ENCODE measurements at places on chromosomes 11 and 22.

GRCh38 chr11:130891326-130891725, 25.0 kb downstream of the SNX19 start:
- H3K36me3 ChIP-seq = peaks cover 85% of the 10 kb centered on the region
- no peak overlapping the region for H3K27ac ChIP-seq
- no peaks in the 10 kb centered on the region for H3K4me1 ChIP-seq
- H3K4me3 ChIP-seq = no peak overlapping the region
- no peak for DNase-seq

GRCh38 chr22:36349726-36350125, 38.0 kb downstream of the MYH9 start:
- peak overlapping the region; percentile 60 for H3K27ac ChIP-seq
- H3K4me1 ChIP-seq = peaks cover 40% of the 10 kb centered on the region
- DNase-seq = no peak
- H3K36me3 ChIP-seq = peaks cover 26% of the 10 kb centered on the region

DNA sequence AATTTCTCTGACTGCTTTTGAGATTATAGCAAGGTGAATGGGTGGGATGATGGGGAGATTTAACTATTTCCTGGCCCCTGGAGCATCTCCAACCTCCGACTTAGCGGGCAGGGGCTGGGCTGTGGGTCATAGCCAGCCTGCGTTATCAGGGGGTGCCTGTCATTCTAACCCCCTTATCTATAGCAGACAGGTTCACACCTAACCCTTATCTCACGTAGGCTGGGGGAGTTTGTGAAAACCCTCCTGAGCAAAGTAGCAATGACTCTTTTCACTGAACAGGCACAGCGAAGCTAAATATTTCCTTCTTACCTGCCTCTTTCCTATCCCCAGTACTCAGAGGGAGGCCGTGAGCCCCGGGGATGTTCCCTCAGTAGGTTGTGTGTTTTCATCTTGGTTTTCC, 511.4 kb upstream of the B3GAT1 start:
- no peaks in the 10 kb centered on the region for H3K27me3 ChIP-seq
- no peak overlapping the region for H3K4me3 ChIP-seq
- no peaks in the 10 kb centered on the region for H3K36me3 ChIP-seq
- no peak overlapping the region for H3K27ac ChIP-seq
- no peaks in the 10 kb centered on the region for H3K4me1 ChIP-seq

- H3K27me3 ChIP-seq = no peaks in the 10 kb centered on the region
- peak; percentile 4 for DNase-seq
- H3K27ac ChIP-seq = no peak overlapping the region
- peaks cover 95% of the 10 kb centered on the region for H3K36me3 ChIP-seq
- H3K4me3 ChIP-seq = no peak overlapping the region
Measured at GRCh38 chr11:70333261-70333660, 62.8 kb downstream of the PPFIA1 start.

- peaks cover 3% of the 10 kb centered on the region for H3K36me3 ChIP-seq
- no peaks in the 10 kb centered on the region for H3K27me3 ChIP-seq
- no peak overlapping the region for H3K27ac ChIP-seq
- DNase-seq = no peak
- no peak overlapping the region for H3K4me3 ChIP-seq
- H3K4me1 ChIP-seq = peaks cover 17% of the 10 kb centered on the region
Measured at GRCh38 chr22:42970029-42970428, 44.9 kb downstream of the PACSIN2 start.

- peak overlapping the region; percentile 54 for H3K4me3 ChIP-seq
- no peaks in the 10 kb centered on the region for H3K36me3 ChIP-seq
- DNase-seq = peak; percentile 98
- peak overlapping the region; percentile 100 for H3K27ac ChIP-seq
Measured at GRCh38 chr11:13216019-13216710, 61.4 kb upstream of the BMAL1 start.

DNA sequence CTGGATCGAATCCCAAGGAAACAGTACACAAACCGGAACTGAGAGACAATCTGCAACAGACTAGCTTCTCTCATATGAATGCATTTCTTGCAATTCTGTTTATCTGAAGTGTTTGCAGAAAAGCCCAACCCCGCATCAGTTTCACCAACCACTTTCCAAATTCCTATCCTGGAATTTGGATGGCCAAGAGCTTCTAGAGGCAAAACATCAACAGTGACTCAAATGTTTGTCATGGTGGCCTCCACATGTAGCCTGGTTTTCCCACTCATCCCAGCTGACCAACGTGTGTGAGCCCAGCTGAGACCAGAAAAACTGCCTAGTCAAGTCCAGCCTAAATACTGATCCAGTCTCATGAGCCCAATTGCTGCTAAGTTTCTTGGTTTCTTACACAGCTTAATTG, 8.3 kb upstream of the MIEF1 start:
- H3K27me3 ChIP-seq = no peaks in the 10 kb centered on the region
- no peaks in the 10 kb centered on the region for H3K36me3 ChIP-seq
- H3K27ac ChIP-seq = no peak overlapping the region
- H3K4me3 ChIP-seq = no peak overlapping the region
- H3K4me1 ChIP-seq = peaks cover 2% of the 10 kb centered on the region

- H3K4me3 ChIP-seq = no peak overlapping the region
- H3K27me3 ChIP-seq = no peaks in the 10 kb centered on the region
- H3K4me1 ChIP-seq = peaks cover 2% of the 10 kb centered on the region
- no peak for DNase-seq
- peaks cover 23% of the 10 kb centered on the region for H3K36me3 ChIP-seq
Measured at GRCh38 chr22:28819253-28820096, 19.1 kb upstream of the XBP1 start.

- H3K36me3 ChIP-seq = no peaks in the 10 kb centered on the region
- no peaks in the 10 kb centered on the region for H3K4me1 ChIP-seq
- no peaks in the 10 kb centered on the region for H3K27me3 ChIP-seq
Measured at GRCh38 chr11:133698654-133699053, 146.7 kb downstream of the SPATA19 start.

- H3K4me3 ChIP-seq = no peak overlapping the region
- no peak for DNase-seq
- peaks cover 8% of the 10 kb centered on the region for H3K4me1 ChIP-seq
Measured at GRCh38 chr11:64720640-64721358, 2.2 kb downstream of the NRXN2 start.

GRCh38 chr11:121129362-121130340, 28.6 kb downstream of the TECTA start:
- no peak overlapping the region for H3K4me3 ChIP-seq
- no peak overlapping the region for H3K27ac ChIP-seq
- no peaks in the 10 kb centered on the region for H3K27me3 ChIP-seq
- DNase-seq = no peak
- H3K36me3 ChIP-seq = no peaks in the 10 kb centered on the region

GRCh38 chr22:46931881-46932280, 169.4 kb downstream of the TBC1D22A start:
- peaks cover 38% of the 10 kb centered on the region for H3K4me1 ChIP-seq
- no peak overlapping the region for H3K4me3 ChIP-seq
- no peak for DNase-seq
- H3K27ac ChIP-seq = no peak overlapping the region

DNA sequence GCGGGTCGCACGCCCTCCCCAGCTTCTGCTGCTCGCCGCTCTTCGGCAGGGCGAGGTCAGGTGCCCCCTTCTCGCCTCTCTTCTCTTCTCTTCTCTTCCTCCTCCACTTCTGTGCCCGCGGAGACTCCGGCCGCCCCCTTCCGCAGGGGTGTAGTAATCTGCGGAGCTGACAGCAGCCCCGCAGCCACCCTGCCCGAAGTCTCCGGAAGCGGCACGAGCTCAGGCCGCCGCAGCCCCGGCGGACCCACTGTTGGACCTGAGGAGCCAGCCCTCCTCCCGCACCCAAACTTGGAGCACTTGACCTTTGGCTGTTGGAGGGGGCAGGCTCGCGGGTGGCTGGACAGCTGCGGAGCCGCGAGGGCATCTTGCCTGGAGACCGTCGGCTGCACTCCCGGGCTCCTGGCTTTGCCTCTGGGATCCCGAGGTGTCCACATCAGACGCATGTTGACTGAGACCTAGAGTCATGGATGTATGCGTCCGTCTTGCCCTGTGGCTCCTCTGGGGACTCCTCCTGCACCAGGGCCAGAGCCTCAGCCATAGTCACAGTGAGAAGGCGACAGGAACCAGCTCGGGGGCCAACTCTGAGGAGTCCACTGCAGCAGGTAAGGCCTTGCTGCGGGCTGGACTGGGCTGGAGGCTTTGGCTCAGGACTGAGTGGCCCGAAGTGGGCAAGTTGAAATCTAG, 486 bp downstream of the STIM1 start:
- peak overlapping the region; percentile 75 for H3K4me3 ChIP-seq
- H3K4me1 ChIP-seq = peaks cover 18% of the 10 kb centered on the region
- no peak overlapping the region for H3K27ac ChIP-seq
- no peaks in the 10 kb centered on the region for H3K27me3 ChIP-seq
- H3K36me3 ChIP-seq = no peaks in the 10 kb centered on the region
- DNase-seq = peak; percentile 51

DNA sequence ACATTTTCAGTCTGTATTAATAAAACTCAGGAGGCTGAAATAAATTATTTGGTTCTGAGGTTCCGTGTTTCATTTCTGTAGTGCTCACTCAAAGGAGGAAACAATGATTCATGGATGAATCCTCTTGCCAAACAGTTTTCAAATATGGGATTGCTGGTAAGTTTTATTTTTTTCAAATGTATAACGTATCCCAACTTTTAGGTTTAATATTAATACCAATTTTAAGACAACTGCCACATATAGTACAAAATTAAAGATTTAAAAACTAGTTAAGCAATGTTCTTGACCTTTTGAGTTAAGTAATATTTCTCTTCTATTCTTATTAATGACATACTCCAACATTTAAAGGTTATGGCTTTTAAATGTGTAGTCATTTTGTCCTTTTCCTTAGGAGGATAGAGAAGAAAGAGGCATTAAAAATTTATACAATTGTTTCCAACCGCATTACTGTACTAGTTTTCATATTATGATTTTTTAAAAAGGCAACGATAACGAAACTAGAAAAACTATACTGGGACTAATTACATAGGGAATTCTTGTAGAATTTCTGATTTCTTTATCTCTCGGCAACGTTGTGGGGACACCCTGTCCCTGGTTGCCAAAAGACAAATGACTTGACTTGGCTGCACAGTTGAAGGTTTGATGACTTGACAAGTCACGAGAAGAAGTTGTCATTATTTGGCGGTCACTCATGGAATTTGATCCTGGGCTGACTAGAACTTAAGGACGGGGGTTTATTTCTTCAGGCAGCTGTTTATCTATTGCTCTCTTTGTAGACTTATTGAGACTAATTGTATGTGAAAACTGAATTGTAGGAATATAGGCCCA, 69.1 kb upstream of the ADSL start:
- peaks cover 29% of the 10 kb centered on the region for H3K36me3 ChIP-seq
- H3K27ac ChIP-seq = no peak overlapping the region
- peaks cover 7% of the 10 kb centered on the region for H3K4me1 ChIP-seq
- no peaks in the 10 kb centered on the region for H3K27me3 ChIP-seq
- H3K4me3 ChIP-seq = no peak overlapping the region

DNA sequence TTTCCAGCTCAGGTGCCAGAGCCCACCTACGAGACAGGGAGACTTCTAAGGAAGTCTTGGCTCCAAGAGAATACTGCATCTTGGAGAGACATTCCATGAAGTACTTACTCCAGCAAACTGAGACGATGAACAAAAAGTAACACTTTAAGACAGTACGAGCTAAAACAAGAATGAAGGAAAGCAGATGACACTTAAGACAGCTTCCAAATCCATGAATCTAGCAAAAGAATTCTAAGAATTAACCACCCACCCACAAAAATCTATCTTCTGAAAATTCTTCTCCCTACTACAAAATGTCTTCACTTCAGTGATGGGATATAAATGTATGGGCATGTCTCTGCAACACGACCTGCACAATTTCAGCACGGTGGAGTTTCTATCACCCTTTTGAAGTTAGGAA, 132.9 kb downstream of the C11orf58 start:
- peak overlapping the region; percentile 38 for H3K27ac ChIP-seq
- no peaks in the 10 kb centered on the region for H3K36me3 ChIP-seq
- H3K4me1 ChIP-seq = peaks cover 5% of the 10 kb centered on the region
- H3K27me3 ChIP-seq = peaks cover 9% of the 10 kb centered on the region

DNA sequence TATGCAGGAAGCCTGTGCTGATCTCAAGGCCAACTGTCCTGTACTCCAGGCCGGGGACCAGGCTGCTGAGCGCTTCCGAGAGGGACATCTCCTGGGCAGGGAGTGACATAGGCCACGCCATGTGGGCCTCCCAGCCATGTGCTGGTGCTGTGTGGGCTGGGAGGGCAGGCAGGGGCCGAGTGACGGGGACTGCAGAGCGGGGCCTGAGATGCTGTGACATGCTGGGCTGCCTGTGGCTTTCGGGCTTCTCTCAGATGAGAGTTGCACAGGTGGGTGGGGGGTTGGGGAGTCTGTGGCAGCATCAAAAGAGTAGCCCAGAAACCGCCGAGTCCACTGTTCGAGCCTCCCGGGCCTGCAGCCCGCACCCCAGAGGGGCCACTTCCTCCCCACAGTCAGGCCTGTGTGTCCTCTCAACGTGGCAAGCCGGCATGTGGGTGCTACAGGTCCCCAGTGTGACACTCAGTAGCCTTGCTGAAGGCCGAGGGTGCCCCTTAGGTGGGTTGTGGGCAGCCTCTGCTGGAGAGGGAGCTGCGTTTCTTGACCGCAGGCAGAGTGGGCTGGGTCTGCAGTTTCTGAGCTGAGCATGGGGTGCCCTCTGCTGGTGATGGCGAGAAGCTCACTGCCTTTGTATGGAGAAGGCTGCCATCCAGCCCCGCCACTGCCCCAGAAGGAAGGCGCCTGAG, 101.2 kb downstream of the BCR start:
- peaks cover 31% of the 10 kb centered on the region for H3K4me1 ChIP-seq
- peak; percentile 68 for DNase-seq
- H3K27me3 ChIP-seq = no peaks in the 10 kb centered on the region
- H3K4me3 ChIP-seq = no peak overlapping the region
- H3K27ac ChIP-seq = peak overlapping the region; percentile 80
- H3K36me3 ChIP-seq = peaks cover 81% of the 10 kb centered on the region

DNA sequence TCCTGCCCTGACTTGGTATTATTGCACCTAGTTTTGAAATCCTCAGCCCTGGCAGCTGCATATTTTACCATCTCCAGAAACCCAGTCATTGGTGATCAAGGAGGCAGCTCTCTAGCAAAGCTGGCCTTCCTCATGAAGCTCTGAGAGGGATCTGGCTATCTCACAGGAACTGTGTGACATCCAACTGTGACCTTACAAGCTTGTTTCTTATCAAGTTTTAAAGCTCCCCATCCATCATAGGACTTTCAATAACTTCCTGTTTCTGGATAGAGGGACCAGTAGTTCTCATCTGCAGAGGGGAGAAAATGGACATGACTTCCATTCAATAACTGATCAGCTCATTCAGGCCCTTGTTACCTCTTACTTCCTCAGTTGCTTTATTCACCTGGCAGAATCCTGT, 18.2 kb downstream of the CALCA start:
- H3K27ac ChIP-seq = no peak overlapping the region
- no peak overlapping the region for H3K4me3 ChIP-seq
- H3K4me1 ChIP-seq = no peaks in the 10 kb centered on the region
- no peak for DNase-seq
- H3K36me3 ChIP-seq = no peaks in the 10 kb centered on the region
- H3K27me3 ChIP-seq = peaks cover 4% of the 10 kb centered on the region

DNA sequence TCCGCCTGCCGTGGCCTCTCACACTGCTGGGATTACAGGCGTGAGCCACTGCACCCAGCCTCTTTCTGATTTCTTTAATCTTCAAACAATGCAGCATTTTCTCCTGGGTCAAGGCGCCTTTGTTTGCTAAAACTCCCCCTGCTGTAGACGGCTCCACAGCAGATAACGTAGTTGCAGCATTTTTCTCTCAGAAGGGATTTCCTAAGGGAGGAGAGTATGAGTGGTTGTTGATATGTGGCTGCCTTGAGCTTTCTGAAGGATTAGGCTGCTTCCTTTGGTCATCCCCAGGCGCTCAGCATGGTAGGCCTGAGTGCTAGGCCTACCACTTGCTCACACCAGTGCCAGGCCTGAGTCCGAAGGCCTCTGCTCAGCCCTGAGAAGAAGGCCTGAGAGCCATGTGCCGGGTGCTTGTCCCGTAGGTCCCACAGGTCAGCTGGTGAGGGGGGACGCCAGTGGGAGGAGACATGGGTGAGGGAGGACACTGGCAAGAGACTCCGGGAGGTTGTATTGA, 18.1 kb downstream of the SMARCB1 start:
- DNase-seq = no peak
- no peak overlapping the region for H3K4me3 ChIP-seq
- no peaks in the 10 kb centered on the region for H3K27me3 ChIP-seq
- no peak overlapping the region for H3K27ac ChIP-seq
